ENCODE measurements at places on chromosomes 7 and 10.

DNA sequence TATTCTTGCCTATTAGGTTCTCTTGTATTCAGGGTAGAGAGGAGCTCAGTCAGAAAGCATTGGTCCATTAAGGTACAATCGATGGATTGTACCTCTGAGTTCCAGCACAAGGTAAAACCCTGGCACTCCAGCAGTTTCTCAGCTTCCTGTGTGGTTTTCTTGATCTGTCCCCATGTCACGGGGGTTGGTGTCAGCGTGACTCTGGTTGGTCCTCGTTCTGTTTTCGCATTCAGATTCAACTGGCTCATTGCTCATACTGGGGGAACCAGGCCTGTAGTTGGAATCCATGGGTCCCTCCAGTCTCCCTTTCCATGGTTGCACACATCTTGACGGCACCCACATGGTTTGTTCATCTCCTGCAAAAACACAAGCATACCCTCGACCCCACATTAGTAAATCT, 32.7 kb upstream of the RASGEF1A start:
- no peak for DNase-seq

DNA sequence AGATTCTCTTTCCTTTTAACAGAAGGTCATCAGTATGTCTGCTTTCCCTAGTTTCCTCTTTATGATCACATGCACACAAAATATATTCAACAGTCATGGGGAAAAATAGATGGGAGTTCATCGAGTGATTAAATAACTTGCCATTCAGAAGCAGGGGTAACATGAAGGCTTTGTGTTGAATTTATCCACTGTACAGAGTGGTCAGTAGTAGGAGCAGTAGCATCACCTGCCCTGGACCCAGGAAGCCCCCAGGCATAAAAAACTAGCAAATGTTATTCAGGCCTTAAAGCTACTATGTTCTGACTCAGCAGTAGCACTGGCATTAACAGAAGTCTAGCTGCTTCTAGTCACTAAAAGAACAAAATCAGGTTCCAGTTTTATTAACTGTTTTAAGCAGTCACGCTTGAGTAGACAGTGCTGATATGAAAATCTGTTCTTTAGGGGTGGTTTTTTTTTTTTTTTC, 31.4 kb upstream of the FAM133B start:
- DNase-seq = no peak

DNA sequence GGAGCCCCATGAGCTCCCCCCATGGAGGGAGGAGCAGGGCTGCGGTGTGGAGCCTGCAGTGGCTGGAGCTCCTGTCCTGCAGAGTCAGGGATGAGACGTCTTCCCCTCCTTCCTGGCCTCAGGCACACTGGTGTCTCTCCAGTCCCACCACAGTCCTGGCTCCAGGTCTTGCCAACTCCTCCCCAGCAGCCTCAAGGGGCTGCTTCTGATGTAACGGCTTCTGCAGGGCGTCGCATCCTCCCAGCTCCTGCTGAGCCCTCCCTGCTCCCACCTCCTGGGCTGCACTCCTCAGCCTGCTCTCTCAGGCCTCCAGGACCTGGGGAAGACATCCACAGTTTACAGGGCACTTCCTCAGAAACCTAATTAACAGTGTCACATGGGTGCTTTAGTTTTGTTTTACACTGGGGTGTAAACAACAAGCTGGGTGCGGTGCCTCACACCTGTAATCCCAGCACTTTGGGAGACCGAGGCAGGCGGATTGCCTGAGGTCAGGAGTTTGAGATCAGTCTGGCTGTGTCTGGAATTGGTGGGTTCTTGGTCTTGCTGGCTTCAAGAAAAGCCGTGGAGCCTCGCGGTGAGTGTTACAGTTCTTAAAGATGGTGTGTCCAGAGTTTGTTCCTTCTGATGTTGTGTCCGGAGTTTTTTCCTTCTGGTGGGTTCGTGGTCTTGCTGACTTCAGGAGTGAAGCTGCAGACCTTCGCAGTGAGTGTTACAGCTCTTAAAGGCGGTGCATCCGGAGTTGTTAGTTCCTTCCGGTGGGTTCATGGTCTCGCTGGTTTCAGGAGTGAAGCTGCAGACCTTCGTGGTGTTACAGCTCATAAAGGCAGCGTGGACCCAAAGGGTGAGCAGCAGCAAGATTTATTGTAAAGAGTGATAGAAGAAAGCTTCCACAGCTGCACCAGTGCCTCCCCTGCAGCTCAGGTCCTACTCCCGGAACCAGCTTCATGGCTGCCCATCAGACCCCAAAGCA, 95.0 kb downstream of the PAXIP1 start:
- DNase-seq = no peak

DNA sequence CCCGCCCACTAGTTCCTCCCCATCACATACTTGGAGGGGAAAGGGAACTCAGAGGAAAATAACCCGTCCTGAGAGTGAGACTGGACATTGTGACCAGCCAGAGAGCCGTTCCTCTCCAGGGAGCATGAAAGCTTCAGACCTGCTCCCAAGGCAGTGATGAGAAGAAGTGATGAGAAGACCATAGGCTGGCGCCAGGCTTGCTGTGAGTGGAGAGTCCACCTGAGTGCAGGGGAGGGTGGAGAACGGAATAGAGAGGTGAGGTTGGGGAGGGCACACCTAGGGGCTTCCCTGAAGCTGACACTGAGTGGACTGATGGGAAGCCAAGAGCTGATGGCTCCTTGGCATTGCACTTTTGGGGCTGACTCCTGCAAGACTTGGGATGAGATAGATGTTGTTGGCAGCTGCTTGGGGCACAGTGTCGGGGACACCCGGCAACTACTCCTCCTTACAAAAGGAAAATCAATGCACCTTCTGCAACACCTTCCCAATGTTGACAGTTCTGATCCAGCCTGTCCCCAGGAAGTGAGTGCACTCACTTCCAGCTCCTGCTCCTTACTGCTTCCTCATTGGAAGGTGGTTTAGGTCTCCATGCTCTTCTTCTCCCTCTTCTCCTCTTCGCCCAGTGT, 79.4 kb downstream of the EMX2 start:
- DNase-seq = no peak

GRCh38 chr10:33535866-33536265, 201.4 kb upstream of the NRP1 start:
- no peak for DNase-seq

DNA sequence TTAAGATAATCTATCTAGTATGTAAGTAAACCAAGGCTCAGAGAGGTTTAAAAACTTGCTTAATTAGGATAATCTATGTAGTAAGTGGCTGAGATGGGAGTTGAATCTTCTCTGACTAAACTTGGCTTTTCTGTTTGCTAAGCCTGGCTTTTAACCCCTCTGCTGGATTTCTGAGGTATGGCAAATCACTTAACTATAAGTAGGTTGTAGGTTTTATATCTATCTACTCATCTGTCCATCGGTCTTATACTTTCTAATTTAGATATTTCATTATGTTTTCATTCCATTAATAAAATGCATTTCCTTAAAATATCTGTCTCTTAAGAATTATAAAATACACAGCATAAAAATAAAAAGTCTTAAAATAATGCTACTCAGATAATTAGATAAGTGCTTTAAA, 59.4 kb downstream of the ST7 start:
- DNase-seq = no peak

- no peak for DNase-seq
Measured at GRCh38 chr10:121485436-121486139, 112.7 kb downstream of the FGFR2 start.

- no peak for DNase-seq
Measured at GRCh38 chr7:100465702-100466311, 1.7 kb upstream of the SPACDR start.

DNA sequence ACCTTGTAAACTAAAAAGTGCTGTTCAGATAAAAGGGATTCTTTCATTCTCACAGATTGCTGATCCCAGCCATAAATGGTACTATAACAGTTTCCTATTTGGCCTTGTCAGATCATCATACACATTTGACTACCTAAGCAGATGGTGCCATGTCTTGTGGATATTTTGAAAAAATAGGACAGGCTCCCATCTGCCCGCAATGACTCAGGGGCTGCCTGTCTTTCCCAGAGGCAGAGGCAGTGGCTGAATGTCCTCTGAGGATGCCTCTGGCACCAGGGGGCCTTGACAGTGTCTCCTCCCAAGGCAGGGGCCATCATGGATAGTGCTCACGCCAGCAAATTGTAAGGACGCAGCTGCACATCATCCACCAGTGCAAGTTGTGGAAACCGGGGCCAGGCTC, 323.0 kb upstream of the PODXL start:
- no peak for DNase-seq

GRCh38 chr7:138892006-138892630, 89.1 kb downstream of the KIAA1549 start:
- DNase-seq = no peak

DNA sequence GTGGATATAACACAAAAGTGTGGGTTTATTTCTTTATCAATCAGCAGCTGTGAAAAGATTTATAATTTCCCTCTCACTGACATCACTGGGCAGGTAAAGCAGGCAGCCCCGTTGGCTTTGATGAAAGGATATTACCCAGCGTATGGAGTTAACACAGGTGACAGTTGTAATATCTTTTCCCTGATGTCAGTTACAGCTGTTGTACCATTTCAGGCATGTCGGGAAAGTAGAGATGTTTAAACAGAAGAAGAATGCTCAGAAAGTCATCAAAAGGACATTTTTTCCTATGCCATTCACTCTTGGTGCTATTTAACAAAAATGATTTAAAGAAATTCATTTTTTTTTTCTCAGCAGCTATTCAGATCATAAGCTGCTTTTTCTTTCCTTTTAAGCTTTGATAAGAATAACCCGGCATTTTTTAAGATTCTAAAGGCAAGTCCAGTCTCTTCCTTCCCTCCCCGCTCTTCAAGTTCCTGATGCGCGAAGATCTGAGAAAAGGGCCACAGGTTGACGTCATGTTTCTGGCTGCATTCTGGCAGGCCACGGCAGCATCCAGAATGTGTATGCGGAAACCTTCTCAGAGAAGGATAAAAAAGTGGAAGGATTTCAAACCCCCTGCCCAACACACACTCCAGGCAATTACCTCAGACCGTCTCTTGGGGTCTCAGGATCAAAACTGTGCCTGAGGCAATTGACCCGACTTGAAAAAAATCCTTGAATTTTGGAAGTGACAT, 32.5 kb upstream of the ADAM12 start:
- no peak for DNase-seq

GRCh38 chr10:22447068-22447467, 101.8 kb downstream of the SPAG6 start:
- no peak for DNase-seq

- DNase-seq = no peak
Measured at GRCh38 chr10:12081879-12082557, 13.3 kb downstream of the DHTKD1 start.

DNA sequence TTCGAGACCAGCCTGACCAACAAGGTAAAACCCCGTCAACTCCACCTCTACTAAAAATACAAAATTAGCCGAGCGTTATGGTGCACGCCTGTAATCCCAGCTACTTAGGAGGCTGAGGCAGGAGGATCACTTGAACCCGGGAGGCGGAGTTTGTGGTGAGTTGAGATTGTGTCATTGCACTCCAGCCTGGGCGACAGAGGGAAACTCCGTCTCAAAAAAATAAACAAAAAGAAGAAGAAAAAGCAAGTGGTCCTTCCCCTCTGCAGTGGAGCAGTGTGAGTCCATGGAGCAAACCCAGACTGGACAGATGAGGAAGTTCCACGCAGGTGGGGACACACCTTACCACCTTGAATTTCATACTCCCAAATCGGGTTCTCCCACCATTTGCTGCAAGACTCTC, 13.1 kb upstream of the SERPINE1 start:
- no peak for DNase-seq

- no peak for DNase-seq
Measured at GRCh38 chr10:6197321-6197720, 5.4 kb upstream of the PFKFB3 start.

GRCh38 chr7:107661865-107662379, 1.3 kb downstream of the SLC26A4 start:
- no peak for DNase-seq

Measured in T-helper 1 cell (primary cell).